A172 (cell line): ENCODE measurements at places on chromosomes 5 and 9. TPM values are rescaled to one million over a fixed set of nuclear protein-coding genes. Genes with fewer than 3 reads are reported as not detected.

FANCG gene
- total RNA-seq = 46.1 and 73.2 TPM in 2 replicates

DNA sequence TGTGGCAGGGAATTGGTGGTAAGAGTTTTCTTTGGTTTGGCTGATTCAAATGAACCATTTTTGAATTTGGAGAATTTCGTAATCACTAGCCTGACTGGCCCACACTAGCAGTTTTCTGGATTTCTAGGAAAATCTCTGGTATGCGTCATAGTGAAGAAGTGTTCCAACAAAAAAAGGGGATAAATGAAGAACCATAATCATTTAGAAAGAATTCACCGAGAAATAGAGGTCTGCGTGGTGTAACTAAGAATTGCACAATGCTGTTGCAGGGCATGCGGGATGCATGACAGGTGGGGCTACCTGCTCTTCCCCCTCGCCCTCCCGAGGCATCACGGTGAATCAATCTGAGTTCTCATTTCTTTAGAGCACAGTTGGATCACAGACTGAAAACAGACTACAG lies 232.3 kb upstream of the PAPPA start:
- no peak for DNase-seq

BHMT gene
- not detected in 2 replicates for total RNA-seq

DNA sequence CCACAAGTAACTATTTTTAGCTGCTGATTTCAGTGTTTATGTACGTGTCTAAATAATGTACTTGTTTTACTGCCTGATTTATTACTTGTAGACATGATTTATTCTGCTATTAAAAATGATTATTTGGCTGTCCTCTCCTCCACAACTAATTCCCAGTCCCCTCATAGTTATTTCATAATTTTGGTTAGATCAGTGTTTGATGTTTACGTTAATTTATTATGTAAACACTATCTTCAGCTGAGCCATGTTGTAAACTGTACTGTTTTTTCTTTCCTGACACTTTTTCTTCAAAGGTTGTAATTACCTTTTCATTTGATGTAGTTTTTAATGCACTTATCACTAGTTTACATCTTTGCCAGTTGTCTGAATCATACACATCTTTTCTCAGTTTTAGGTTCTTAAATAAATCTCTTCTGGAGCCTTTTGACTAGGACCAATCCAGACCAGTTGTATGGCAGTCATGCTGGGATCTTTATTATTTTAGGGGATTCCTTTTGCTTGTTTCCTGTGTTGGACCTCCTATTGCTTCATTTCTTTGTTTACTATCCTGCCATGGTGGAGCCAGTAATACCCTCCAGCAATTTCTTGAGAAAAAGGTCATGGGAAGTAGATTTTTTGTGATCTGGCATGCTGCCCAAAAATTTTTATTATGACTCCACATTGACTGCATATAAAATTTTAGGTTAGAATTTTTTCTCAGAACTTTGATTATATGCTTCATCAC lies 16.1 kb downstream of the AP3S1 start:
- DNase-seq = peak; percentile 36

DNA sequence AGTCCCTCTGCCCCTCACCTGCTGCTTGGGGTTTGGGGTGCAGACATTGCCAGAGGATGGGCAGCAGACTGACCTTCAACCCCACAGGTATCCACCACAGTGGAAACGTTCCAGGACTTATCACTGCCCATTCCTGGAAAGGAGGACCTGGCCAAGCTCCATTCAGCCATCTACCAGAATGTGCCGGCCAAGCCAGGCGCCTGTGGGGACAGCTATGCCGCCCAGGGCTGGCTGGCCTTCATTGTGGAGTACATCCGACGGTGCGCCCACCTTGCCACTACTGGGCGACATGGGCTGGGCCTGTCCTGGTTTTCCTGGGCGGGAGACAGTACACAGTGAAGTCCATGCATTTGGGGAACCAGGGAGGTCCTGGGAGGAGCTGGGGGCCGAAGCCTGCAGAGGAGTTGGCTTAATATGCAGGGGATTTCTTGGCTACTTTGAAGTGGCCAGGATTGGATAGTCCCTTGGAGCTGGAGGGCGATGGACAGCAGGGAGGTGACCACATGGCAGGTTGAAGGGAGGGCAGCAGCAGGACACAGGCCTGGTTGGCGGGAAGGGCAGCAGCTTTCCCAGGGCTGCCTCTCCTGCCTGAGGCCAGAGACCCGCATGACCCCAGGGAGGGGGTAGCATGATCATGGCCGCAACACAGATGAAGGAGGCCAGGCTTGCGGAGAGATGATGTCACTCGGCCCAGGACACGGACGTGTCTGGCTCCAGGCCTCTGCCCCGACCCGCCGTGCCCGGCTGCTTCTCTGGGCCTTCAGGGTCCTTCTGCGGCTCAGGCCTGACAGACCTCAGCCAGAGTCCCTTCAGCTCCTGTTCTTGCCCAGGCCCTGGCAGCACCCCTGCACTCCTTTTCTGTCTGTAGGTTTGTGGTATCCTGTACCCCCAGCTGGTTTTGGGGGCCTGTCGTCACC lies 34.6 kb downstream of the USP20 start:
- DNase-seq = no peak

DNA sequence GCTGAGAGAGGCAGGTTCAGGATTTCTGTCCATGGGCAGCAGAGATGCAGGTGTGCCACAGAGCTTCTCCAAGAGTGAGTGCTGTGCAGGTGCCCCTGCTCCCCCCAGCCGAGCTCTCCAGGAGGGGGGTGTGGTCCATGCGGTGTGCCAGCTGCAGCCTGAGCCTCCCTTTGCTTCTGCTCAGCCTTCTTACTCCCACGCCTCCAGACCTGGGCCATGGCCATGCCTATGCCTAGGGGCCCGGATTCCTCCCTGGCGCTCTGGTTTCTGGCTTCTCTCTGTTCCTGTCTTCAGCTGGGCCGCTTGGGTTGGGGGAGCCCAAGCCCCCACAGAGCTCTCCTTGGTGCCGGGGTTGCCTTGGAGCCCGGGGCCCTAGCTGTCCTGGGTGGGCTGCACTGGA lies 133.3 kb downstream of the CACNA1B start:
- DNase-seq = no peak

TAF11L2 gene
- not detected in 2 replicates for total RNA-seq

DNA sequence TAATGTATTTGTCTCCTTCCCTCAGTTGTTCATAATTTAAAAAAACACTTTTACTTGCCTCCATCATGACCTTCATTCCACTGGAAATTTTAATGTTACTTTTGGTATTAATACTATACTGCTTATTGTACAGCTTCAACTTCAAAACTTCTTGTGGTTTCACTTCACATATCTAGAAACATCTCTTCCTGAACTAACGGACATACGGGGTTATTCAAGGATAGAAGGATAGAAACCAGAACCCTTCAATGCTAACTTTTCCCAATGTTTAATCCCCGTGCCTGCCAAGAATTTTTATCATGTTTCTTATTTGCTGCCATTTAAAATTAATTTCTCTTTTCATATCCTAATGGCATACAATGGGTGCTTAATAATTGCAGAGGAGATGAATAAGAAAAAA lies 36.3 kb upstream of the SETD9 start:
- no peak for DNase-seq

- DNase-seq = no peak
These were observed 122.2 kb downstream of the CEMIP2 start for GRCh38 chr9:71646131-71646530.

- peak; percentile 32 for DNase-seq
These were observed 23.9 kb downstream of the GTF3C4 start for GRCh38 chr9:132694144-132694543.

- no peak for DNase-seq
These were observed 193.7 kb downstream of the ENC1 start for GRCh38 chr5:74446725-74447241.

- DNase-seq = no peak
These were observed 197.9 kb downstream of the KCTD16 start for GRCh38 chr5:144368556-144368955.

NR5A1 gene
- not detected in 2 replicates for total RNA-seq

HDAC3 gene
- 74.1 and 78.7 TPM in 2 replicates for total RNA-seq

- DNase-seq = no peak
These were observed 48.7 kb downstream of the TLR4 start for GRCh38 chr9:117752894-117753293.

ACSL6 gene
- 0.07 and 0.24 TPM in 2 replicates for total RNA-seq

GRCh38 chr9:134642385-134643181 lies 980 bp downstream of the COL5A1 start:
- DNase-seq = peak; percentile 73

ECM2 gene
- total RNA-seq = 0.26 TPM in 1 of 2 replicates, not detected in the other

DNA sequence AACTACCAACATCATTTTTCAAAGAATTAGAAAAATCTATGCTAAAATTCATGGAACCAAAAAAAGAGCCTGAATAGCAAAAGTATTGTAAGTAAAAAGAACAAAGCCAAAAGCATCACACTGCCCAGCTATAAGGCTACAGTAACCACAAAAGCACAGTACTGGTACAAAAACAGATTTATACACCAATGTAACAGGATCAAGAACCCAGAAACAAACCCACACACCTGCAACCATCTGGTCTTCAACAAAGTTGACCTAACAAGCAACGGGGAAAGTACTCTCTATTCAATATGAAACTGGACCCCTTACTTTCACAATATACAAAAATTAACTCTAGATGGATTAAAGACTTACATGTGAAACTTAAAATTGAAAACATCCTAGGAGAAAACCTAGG lies 94.2 kb upstream of the TARS1 start:
- no peak for DNase-seq

DNA sequence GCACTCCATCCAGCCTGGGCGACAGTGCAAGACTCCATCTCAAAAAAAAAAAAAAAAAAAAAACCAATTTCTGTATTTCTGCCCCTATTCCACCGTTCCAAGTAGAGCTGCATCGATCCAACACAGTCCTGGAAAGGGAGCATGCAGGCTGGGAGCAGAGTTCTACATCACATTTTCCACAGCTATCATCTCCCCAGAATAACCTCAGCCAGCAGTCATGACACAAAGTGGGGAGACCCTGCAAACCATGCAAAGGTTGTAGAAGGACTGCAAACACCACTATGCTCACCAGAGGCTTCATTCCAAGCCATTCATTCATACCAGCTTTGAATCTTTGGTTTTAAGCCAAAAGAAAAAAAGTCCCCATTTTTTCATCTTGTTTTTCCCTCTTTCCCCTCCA lies 20.8 kb upstream of the ZNF354A start:
- DNase-seq = no peak

ALG2 gene
- 67.8 and 69.5 TPM in 2 replicates for total RNA-seq

DNAJC21 gene
- 36.1 and 53.1 TPM in 2 replicates for total RNA-seq

- DNase-seq = peak; percentile 69
These were observed at the start of gene CNTLN for GRCh38 chr9:17134396-17135294. CNTLN (plus strand) TSS chr9:17135040; CDS start chr9:17135066, 26 bp downstream.

- peak; percentile 26 for DNase-seq
These were observed 107.5 kb downstream of the FRMD3 start for GRCh38 chr9:83430681-83431080.

LVRN gene
- total RNA-seq = 0.09 TPM in 1 of 2 replicates, not detected in the other

GRCh38 chr9:125415583-125416460 lies 154.2 kb downstream of the GAPVD1 start:
- no peak for DNase-seq

- peak; percentile 68 for DNase-seq
These were observed 2.5 kb downstream of the SH3PXD2B start for GRCh38 chr5:172451771-172452197.

DNA sequence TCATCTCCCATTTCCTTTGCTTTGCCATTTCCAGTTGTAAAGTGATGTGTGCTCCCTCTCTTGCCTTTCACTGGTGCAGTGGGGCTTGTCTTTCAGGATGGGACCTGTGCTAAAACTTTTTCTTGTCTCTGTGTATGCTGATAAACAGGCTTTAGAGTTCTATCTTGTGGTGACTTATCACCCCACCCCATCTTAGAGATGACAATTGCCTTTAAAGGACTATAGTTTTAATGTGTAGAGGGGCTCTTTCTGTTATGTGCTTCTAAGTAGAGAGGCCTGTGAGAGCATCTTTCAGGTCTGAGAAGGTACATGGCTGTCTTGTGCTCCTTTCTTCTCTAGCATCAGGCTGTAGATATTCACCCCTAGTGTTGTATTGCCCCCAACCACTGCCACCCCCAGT lies 21.9 kb downstream of the MAN2A1 start:
- no peak for DNase-seq

ELOVL7 gene
- 7.2 and 8.2 TPM in 2 replicates for total RNA-seq

GRCh38 chr5:94481059-94481458 lies 137.3 kb downstream of the KIAA0825 start:
- DNase-seq = no peak
